ENCODE measurements at places on chromosomes 6 and 20.
A peak's percentile ranks its signal among the peaks of the same experiment; 100 is the strongest.

DNA sequence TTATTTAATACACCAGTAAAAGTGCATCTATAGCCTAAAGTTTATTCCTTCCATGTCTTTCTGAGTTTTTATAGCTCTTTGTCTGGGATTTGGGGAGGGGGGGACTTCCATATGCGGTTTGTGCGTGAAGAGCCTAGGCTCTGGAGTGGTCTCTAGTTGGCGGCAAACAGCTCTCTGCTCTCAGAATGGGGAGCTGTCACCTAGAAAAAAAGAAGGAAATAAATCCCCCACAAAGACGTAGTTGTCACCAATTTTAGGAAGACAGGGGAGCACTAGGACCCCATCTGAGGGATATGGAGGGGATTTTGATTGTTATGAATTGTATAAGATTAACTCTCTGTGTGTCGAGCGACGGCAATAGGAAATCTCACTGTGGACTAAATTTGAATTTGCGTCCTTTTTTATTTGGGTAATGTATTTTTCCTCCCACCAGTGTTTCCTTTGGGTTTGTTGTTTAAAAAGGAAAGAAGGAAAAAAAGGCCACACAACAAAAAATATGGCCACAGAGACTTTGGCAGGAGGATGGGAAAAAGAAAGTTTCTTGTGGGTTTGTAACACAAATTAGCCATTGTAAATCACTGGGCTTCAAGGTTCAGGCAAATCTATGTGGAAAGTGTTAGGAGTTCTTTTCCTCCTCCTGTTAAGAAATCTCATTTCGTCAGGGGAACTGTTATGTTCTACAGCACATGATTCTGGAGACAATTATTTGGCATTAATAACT lies 7.4 kb downstream of the POU3F2 start:
- ATAC-seq: no peak

DNA sequence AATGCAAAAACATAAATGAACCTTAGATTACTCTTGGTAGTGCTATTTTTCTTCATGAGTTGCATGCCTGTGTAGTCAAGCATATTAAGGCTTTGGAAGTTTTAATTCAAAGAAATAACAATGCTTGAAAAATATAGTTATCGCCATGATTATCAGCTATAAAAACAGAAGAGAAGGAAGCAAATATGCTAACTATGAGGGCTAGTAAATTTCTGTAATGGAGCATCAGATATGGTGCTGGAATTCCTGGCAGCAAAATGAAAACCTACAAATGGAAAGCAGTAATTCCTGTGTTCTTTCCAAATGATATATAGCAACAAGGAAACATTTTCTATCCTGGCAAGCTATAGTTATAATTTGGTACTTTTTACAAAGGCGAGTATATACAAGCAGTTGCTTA lies 29.7 kb downstream of the DOP1A start:
- no peak for ATAC-seq

- no peak for ATAC-seq
These were observed 41.7 kb upstream of the KLHL31 start for GRCh38 chr6:53707108-53707897.

DNA sequence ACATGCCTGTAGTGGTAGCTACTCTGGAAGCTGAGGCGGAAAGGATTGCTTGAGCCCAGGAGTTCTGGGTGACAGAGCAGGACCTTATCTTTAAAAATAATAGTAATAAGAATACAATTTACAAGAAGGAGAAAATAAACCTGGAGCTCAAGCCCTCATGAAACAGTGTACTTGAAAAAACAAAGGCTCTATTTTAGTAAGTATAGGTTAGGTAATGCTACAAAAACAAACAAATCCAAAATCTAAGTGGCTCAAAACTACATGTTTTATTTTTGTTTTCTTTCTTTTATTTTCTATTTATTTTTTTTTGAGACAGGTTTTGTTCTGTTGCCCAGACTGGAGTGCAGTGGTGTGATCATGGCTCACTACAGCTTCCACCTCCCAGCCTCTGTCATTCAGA lies 57.6 kb upstream of the SLC23A2 start:
- ATAC-seq: no peak

- no peak for ATAC-seq
These were observed 282.9 kb downstream of the KIF16B start for GRCh38 chr20:16290358-16290757.

GRCh38 chr20:25580711-25581110 lies 4.6 kb downstream of the NINL start:
- ATAC-seq: no peak

DNA sequence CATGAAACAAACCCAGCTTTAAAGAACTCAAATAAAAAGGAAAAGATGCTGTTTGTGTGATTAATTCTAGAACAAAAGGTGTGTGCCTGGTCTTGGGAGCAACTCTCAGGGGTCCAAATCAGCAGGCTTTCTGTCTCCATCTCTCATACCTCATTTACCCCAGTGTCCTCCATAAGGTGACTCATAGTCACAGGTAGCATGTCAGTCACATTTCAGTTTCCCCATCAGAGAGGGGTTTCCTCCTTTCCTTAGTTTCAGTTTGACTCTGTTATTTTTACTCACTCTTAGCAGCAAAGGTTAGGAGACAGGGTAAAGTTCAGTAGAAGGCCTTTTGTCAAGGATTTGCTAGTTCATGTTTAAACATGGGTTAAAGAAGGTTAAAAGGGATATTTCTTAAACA lies 46.2 kb downstream of the OGFRL1 start:
- ATAC-seq: peak; percentile 85

DNA sequence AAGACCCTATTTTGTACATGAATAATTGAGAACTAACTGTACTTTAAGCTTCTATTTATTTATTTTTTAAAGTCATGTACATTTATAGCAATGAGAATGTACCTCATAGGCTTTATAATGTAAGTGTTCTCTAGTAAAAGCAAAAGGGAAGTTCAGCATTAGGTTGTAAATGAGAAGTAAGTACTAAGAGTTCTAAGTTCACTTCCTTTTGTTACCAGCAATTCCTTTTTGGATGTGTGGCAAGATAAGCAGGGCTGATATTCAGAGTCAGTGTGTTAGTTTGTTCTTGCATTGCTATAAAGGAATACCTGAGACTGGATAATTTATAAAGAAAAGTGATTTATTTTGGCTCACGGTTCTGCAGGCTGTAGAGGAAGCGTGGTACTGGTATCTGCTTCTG lies 54.0 kb upstream of the CCN2 start:
- no peak for ATAC-seq

All from activated T-helper 17 cell treated with anti-CD3 and anti-CD28 coated beads, Interleukin-2, amount 50 U/mL, for 72 hours (primary cell).